ENCODE measurements at places on chromosomes 5 and 9. TPM values are rescaled to one million over a fixed set of nuclear protein-coding genes. Genes with fewer than 3 reads are reported as not detected.

DNA sequence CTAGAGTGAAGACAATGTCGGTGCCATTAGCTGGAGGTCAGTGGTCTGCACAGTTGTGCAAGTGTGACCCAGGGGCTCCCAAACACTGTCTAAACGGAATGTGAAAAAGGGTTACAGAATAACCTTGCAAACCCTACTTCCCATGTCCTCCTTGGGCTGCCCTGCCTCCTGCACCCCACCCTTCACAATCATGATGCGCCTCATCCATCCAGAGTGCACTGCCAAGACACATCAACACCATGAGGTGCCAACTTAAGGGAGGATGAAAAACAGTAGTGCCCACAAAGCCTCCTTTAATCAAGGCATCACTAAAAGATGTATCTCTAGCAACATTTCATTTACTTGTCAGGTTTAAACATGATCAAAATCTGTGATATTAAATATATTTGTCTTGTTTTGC is 87.1 kb downstream of the SETX start:
- no peak overlapping the region for H3K4me3 ChIP-seq
- peaks cover 13% of the 10 kb centered on the region for H3K36me3 ChIP-seq
- DNase-seq: no peak
- H3K27ac ChIP-seq: no peak overlapping the region
- H3K27me3 ChIP-seq: no peaks in the 10 kb centered on the region

DNA sequence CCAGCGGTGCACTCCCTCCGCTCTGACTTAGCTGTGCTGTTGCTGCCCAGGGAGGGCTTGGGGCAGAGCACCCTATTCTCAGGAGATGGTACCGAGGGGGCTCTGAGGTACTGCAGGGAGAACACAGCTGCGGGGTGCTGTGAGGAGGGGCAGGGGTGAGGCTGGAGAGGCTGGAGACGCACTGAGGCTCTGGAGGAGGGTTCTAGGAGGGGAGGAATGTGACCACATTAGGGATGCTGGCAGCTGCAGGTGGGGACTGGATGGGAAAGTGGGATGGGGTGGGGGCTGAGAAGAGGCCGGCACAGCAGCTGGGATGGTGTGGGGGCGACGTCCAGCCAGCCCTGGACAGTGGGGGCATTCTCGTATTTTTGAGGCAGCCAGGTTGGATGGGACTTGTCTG is 20.9 kb downstream of the NCS1 start:
- DNase-seq: no peak
- no peak overlapping the region for H3K27ac ChIP-seq
- H3K27me3 ChIP-seq: no peaks in the 10 kb centered on the region

DNA sequence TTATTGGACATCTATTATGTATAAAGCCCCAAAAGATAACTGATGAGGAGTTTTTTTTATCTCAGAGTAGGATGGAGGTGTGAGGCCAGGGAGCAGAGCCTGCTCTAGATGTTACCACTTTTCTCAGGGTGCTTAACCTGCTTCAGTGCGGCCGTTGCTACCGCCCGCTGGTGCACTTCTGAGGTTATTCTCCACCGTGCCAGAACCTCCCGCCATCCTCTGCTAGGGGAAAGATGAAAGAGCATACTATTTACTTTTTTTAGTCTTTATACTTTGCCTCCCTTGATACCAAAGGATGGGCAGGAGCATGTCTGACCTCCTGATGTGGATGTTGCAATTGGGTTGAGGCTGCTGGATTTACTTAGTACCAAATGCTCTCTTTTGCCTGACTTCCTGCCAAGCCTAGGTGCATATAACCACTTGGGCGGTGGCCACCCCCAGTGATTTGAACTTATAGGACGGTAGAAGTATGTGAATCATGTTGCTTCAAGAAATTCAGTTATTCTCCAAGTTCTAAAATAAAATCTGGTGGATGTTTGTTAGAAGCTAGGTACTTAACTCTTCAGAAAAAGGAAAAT is 71.1 kb upstream of the HSPB3 start:
- H3K36me3 ChIP-seq: no peaks in the 10 kb centered on the region
- no peak overlapping the region for H3K27ac ChIP-seq
- H3K27me3 ChIP-seq: no peaks in the 10 kb centered on the region
- DNase-seq: no peak
- H3K4me1 ChIP-seq: no peaks in the 10 kb centered on the region

GRCh38 chr5:61162832-61163567 is 732 bp upstream of the SMIM15 start:
- 0 out of 2 replicates have a peak, but pooled peaks cover 2% of the 10 kb centered on the region for H3K36me3 ChIP-seq
- H3K27ac ChIP-seq: peak overlapping the region; percentile 95
- H3K27me3 ChIP-seq: no peaks in the 10 kb centered on the region
- peaks cover 37% of the 10 kb centered on the region for H3K4me1 ChIP-seq
- peak overlapping the region; percentile 90 for H3K4me3 ChIP-seq

DNA sequence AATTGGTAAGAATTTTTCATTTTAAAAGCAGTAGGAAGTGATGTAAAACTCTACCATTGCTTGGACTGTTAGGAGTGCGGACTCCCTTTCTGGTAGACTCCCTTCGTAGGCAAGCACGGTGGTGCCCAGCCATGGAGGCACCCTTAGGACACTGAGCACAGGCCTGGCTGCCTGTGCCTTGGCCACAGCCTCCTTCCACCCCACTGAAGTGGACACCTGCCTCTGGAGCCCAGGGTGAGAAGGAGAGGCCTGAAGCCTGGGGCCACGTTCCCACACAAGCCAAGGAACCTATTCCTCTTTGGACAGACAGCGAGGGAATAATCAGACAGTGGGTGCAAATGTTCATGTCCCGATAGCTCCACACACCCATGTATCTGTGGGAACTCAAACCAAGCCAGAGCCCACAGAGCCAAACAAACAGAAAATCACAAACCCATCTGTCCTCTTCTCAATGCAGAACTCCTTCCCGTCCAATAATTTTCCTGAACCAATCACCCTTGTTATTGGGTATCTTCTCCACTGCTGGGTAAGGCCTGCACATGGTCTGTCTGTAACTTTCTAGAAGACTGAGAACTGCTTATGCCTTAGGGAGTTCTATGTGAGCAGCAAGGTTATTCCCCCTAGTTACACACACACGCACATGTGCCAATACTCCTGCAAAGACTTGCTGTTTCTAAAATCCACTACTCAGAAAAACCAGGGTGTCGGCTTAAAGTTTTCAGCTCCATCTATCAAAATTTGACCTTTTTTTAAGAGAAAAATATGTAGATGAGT is 45.2 kb downstream of the UBE2QL1 start:
- no peaks in the 10 kb centered on the region for H3K36me3 ChIP-seq
- H3K4me1 ChIP-seq: peaks cover 23% of the 10 kb centered on the region
- no peaks in the 10 kb centered on the region for H3K27me3 ChIP-seq
- H3K4me3 ChIP-seq: no peak overlapping the region
- no peak overlapping the region for H3K27ac ChIP-seq

DNA sequence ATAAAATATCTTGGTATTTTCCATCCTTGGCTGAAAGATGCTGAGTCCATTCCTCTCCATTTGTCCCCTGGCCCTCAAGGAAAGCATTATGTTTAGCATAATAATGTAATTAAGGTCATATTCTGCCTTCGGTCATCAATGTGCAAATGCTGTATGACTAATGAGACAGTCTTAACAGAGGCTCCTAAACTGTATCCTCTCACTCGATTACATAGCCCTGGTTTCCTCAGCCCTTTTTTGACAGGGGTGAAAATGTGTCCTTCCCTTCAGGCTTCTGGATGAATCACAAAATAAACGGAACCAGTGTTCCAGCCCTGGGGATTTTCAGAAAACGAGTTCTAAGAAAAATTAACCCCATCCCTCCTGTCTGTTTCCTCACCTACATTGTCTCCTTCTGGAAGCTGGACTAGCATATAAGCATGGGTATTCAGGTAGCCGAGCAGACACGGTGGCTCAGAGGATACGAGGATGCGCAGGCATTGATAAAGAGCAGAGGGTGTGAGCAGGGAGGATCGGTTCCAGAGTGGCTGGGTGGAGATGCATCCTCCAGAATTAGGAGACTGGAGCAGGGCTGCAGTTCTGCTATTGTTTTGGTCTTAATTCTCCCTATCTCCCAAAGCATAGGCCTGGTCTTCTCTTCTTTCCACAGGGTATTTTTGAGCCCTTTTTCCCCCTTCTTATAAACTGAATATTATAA is 742.9 kb downstream of the TLR4 start:
- no peak overlapping the region for H3K27ac ChIP-seq
- H3K27me3 ChIP-seq: no peaks in the 10 kb centered on the region
- no peaks in the 10 kb centered on the region for H3K36me3 ChIP-seq
- no peak for DNase-seq

DNA sequence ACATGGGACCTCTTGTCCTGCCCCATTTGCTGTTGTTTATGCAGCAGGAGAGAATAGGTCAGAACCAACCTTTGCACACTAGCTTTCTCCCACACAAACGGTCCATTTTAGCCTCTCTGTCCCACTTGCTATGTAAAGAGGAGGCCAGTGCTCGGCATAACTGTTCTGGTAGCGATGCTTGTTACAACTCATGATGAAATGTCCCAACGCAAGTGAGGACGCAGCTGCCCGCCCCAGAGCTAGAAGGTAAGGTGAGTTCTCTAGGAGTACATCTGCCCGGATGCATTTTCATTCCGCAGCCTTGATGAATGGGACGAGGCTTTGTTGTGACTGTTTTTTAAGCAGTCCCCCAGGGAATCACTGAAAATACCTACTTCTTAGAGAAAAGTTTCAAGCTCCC is 14.1 kb downstream of the S1PR3 start:
- H3K27ac ChIP-seq: no peak overlapping the region
- no peak overlapping the region for H3K4me3 ChIP-seq
- H3K27me3 ChIP-seq: no peaks in the 10 kb centered on the region
- no peaks in the 10 kb centered on the region for H3K36me3 ChIP-seq

Gene RNF208
- polyA plus RNA-seq: 1.6 TPM

All from HepG2 (cell line).